Thymus (tissue), 14 donors: ENCODE measurements at places on chromosomes 11 and 22. TPM values are rescaled to one million over a fixed set of nuclear protein-coding genes. Genes with fewer than 3 reads are reported as not detected.

The THAP12 gene
- total RNA-seq: 69.8 TPM

DNA sequence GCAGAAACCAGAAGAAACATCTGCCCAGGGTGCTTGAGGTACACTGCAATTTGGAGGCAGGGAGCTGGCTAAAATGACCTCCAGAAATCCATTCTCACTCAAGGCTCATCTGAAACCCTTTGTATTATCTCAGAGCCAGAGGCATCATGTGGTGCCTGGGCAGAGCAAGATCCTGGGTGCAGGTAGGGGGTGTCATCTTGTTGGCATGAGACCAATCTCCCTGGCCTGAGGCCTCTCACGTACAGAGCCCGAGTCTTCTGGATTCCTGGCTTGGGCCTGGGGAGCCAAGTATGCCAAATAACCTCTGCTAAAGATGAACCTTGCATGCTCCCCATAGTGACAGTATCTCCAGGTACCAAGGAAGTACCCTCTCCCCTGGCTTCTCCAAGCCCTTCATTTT is 2.4 kb downstream of the LMO1 start:
- H3K27ac ChIP-seq: no peak overlapping the region
- H3K27me3 ChIP-seq: peaks cover 78% of the 10 kb centered on the region
- no peaks in the 10 kb centered on the region for H3K36me3 ChIP-seq
- DNase-seq: no peak
- H3K4me3 ChIP-seq: no peak overlapping the region

GRCh38 chr22:20402960-20403778 is 9.2 kb downstream of the ZNF74 start:
- H3K27ac ChIP-seq: no peak overlapping the region
- no peaks in the 10 kb centered on the region for H3K4me1 ChIP-seq
- no peak for DNase-seq
- no peak overlapping the region for H3K4me3 ChIP-seq

DNA sequence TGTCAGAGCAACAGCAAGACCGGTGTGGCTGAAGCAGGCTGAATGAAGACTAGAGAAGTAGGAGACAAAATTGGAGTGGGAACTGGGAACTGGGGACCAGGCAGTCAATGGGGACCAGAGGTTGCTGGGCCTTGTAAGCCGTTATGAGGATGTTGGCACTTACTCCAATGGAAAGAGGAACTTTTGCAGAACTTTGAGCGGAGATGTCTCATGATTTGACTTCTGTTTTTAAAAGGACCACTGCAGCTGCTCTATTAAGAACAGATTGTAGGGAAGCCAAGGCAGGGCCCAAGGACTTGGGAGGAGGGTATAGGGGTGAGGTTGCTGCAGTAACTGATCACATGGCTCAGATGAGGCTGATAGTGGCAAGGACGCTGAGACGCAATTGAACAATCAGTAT is 34.2 kb downstream of the IL18 start:
- no peak for DNase-seq
- no peak overlapping the region for H3K4me3 ChIP-seq
- no peaks in the 10 kb centered on the region for H3K27me3 ChIP-seq
- no peaks in the 10 kb centered on the region for H3K4me1 ChIP-seq
- no peaks in the 10 kb centered on the region for H3K36me3 ChIP-seq

DNA sequence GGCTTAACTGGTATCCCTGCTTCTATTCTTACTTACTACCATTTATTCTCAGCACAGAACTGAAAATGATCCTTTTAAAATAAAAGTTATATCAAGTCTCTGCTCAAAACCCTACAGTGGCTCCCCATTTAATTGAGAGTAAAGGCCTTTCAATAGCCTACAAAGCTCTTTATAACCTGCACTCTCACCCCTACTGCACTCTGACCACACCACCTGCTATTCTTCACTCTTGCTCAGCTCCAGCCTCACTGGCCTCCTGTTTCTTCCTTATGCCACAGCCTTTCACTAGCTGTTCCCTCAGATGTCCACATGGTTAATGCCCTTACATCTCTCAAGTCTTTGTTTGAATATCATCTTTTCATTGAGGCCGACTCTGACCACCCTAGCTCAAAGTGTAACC is 40.9 kb upstream of the PPP2R1B start:
- DNase-seq: no peak
- no peak overlapping the region for H3K27ac ChIP-seq
- H3K36me3 ChIP-seq: peaks cover 27% of the 10 kb centered on the region
- no peaks in the 10 kb centered on the region for H3K4me1 ChIP-seq
- H3K27me3 ChIP-seq: no peaks in the 10 kb centered on the region

DNA sequence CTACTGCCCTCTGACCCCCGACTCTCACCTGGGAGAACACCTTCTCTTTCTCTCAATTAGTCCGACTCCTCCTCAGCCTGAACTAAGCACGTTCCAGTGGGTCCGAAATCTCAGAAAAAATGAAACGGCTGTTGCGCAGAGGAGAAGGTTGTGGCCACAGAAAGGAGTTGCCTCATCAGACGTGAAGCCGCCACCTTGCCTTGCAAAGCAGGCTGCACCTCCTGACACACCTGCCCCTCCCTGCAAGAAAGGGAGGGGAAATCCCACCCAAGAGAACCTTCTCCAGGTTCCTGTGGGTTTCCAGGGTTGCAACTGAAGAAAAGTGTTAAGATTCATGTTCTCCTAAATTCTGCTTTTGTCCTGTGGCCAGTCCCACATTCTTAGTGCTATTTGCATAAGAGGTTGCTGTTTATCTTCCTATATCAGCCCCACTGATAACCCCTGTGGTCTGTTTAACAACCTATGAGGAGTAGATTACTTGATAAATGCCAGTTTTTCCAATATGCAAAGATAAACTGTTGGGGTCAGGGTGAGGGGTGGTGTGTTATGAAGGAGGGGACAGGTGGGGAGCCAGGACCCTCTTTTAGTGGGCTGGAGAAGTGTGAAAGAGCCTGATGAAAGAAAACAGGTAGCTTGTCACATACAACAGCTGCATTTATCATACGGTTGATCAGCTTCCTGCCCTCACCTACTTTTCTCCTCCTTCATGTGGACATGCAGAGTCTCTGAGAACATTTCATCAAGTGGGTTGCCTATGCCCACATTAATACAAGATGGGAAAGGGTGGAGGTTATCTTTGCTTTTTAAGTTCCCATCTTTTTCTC is 18.2 kb downstream of the ZBTB16 start:
- peaks cover 15% of the 10 kb centered on the region for H3K27me3 ChIP-seq
- no peak for DNase-seq
- no peak overlapping the region for H3K4me3 ChIP-seq
- H3K4me1 ChIP-seq: peaks cover 26% of the 10 kb centered on the region

DNA sequence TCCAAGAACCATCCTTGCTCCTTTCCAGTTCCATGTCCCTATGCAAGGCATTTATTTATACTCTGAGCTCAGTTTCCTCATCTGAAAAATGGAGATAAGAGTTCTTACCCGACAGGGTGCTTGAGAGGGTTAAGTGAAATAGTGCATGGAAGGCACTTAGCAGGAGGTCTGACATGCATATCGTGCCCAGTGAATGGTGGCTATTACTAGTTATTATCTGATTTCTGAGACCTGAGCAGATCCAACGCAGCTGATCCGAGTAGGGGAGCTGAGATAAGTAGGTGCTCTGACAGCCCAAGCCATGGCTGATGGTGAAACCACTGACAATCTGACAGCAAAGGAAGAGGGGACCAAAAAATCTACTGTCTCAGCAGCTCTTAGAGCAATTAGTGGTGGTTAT is 24.9 kb downstream of the NAV2 start:
- no peaks in the 10 kb centered on the region for H3K27me3 ChIP-seq
- no peaks in the 10 kb centered on the region for H3K36me3 ChIP-seq
- no peaks in the 10 kb centered on the region for H3K4me1 ChIP-seq
- DNase-seq: no peak
- H3K27ac ChIP-seq: no peak overlapping the region
